Activated CD8-positive, alpha-beta memory T cell treated with anti-CD3 and anti-CD28 coated beads for 1 hour (primary cell): ENCODE measurements at places on chromosomes 12 and 14.

- DNase-seq, result no peak
Measured at GRCh38 chr14:59187118-59187517, 1.3 kb upstream of the DAAM1 start.

- no peak for DNase-seq
Measured at GRCh38 chr12:3405821-3406220, 85.2 kb upstream of the PRMT8 start.

DNA sequence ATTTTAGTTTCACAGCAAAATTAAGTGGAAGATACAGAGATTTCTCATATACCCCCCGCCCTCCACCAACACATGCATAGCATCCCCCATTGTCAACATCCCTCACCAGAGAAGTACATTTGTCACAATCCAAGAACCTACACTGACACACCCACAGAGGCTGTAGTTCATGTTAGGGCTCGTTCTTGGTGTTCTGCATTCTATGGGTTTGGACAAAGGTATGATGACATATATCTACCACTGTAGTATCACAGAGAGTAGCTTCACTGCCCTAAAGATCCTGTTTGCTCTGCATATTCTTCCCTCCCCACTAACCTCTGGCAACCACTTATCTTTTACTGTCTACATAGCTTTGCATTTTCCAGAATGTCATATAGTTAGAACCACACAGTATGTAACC is 444.6 kb upstream of the DCN start:
- DNase-seq, result no peak

DNA sequence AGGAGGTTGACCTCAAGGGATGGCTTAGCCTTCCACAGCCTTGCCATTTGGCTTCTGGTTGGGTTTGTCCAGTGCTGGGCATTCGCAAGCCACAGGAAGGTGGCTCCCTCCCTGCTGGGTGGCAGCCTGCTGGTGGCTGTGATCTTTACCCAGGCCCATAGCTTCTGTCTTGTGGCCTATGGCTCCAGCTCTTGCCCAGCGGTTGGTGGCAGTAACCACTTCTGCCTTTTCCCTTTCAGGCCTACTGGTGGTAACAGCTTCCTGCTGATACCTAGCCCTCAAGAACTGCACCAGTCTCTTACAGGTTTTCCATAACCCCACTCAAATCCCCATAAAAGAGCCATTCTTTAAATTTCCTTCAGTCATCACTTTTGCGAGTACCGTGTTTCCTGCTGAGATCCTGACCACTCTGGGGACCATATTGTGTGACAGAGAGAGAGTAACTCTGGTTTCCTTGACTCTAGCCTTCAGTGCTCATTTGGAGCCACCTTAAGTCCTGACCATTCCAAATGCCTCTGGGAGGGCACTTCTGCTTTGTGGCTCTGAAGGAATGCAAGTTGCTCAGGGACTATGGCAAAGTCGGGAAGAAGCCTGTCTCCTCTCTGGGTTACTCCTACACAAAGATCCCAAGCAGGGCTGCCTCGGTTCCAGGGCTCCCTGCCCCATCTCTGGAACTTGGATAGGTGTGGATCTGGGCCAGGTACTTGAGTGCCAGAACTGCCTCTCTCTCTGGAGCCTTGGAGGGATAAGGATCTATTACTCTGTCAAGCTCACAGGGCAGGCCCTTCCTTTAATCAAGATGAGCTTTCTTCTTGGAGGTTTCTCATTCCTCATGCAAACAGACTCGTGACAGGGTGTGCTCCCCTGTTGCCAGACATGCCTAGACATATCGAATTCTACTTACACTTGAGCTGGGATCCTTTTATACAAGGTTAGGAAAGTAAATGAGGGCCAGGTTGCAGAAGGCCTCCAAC is 2.9 kb upstream of the NYNRIN start:
- no peak for DNase-seq

DNA sequence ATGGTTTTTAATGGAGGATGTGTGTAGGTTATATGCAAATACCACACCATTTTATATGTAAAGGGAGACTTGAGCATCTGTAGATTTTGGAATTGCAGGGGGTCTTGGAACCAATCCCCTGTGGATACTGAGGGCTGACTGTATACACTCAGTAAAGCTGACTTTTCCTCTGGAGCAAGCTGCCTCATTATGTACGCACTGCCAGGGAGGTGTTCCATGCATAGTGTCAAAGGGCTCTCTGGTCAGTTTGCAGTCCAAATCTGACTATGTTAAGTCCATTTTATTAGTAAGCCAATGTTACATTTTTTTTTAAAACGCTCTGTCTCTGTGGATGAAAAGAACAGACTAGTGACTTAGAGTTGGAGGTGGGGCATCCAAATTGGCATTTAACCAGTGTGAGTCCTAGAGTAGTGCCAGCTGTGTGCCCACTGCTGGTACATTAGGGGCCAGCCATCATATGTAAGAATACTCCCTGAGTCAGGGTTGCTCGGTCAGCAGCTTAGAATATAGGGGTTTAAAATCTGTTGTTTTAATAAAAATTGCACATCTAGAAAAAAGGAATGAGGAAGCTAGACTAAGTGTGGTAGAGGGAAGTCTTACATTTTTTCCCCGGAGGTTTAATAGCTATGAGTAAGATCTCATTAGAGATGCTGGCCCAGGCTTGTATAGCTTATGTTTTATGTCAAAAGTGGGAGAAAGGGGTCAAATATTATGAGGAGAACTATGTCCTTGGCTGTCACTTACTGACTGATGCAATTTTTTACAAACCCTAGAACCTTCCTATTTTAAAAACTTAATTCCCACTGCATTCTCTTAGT is 87.0 kb downstream of the TESC start:
- DNase-seq, result no peak

DNA sequence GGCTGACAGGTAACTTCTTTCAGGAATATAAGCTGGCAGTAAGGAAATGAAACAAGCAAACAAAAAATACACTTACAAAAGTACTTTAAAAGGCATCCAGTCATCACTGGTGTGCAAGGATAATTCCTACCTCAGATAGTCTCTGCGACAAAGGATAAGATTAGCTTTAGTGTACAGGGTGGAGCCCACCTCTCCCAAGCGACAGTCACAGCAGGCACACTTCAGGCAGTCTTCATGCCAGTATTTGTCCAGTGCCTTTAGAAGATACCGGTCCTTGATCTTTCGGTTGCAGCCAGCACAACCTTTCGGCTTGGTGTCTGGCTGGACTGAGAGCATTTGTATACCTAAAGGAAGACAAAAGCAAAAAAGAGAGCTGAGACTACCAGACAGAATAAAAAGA is 5.4 kb downstream of the LMO3 start:
- DNase-seq, result no peak

DNA sequence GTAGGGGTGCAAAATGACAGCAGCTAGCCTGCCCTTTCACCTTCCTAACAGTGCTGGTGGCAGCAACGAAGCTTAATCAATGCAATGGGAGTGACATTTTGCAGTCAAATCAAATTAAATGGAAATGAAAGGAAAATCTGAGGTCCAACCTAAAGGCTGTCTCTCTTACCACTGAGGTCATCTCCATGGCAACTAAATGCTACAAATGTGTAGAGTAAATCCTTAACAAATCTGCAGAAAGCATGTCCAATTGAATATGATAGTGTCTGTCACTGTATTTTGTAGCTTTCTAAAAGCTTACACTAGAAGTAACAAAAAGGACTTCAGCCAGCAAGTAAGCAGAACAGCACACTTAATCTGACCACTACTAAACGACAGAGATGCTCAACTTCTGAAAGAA is 488.8 kb downstream of the BCAT1 start:
- no peak for DNase-seq

- no peak for DNase-seq
Measured at GRCh38 chr14:99242816-99243721, 28.9 kb downstream of the BCL11B start.
